Stimulated activated naive CD4-positive, alpha-beta T cell treated with Interleukin-2 at 50 U/mL for 16 hours (primary cell): ENCODE measurements at places on chromosomes 16 and 17.

DNA sequence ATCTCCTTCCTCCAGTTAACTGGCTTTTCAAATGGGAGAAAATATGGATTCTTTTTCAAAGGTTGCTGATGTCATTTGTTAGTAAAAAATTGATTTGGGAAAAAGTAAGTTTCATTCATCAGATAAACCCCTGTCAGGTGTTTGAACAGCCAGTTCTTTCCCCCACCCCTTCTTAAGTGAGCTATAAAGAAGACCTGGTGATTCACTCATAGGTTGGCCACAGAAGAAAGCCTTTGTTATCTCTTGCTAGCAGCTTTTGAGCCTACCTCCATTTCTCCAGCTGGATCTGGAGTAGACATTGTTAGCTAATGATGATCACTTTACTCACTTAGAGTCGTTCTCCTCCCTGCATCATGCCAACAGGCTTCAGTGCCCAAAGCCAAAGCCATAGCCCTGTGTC is 63.0 kb downstream of the NLK start:
- no peak for DNase-seq

- DNase-seq = no peak
Measured at GRCh38 chr16:81469183-81469677, 24.6 kb downstream of the CMIP start.

DNA sequence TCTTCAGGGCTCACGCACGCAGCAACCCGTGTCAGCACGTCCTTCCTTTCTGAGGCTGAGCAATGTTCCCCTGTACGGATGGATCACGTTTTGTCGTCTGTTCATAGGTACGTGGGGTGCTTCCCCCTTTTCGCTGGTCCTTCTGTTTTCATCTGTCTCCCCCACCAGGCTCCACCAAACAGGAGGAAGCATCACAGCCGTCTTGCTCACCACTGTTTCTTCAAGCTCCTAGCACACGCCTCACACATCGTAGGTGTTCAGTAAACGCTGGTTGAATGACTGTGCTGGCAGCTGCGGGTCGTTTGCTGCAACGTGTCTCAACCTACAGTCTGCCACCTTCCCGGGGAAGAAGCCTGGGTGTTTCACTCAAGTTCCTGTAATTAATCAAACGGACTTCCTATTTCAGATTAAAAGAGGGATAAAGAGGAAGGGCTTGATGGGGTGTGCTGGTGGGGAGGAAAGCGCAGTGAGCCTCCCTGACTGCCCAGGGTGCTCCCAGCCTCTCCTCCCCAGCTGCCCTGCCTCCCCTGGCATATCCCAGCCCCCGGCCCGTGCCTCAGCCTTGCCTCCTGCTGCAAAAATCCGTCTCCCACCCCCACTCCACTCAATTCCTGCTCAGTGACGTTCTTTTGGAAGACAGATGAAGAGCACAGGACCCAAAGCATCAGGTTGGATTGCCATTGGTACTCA is 76.7 kb upstream of the DOC2B start:
- no peak for DNase-seq

DNA sequence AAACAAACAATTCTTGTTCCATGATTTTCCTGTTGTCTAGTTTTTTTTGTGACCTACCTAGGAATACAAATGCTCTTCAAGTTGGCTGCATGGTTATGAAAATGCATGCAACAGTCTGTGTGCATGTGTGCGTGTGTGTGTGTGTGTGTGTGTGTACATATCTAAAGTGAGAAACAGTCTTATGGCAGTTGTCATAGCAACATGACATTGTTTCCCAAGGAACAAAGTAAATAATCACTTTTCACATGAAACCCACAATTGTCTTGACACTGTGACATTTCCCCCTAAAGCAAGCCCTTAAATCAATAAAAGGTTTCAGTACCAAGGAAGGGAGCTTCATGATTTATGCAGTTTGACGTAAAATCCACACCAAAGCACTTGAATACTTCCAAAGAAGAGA is 758.4 kb downstream of the CDH8 start:
- no peak for DNase-seq

DNA sequence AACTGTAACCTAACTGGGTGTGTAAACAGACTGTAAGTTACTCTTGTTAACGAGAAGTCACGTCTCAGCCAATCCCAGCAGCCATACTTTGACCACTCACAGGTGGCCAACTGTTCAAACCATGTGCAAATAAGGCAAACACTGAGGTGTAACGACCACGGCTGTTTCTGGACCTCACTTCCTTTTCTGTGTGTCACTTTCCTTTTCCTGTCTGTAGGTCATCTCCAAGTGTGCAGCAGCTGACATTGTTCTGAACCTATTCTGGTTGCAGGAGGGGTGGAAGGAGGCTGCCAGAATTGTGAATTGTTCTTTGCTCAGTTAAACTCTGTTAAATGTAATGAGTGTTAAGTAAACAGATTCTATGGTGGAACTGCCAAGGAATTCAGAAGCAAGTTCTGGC is 627.4 kb downstream of the KCNJ2 start:
- DNase-seq = no peak

DNA sequence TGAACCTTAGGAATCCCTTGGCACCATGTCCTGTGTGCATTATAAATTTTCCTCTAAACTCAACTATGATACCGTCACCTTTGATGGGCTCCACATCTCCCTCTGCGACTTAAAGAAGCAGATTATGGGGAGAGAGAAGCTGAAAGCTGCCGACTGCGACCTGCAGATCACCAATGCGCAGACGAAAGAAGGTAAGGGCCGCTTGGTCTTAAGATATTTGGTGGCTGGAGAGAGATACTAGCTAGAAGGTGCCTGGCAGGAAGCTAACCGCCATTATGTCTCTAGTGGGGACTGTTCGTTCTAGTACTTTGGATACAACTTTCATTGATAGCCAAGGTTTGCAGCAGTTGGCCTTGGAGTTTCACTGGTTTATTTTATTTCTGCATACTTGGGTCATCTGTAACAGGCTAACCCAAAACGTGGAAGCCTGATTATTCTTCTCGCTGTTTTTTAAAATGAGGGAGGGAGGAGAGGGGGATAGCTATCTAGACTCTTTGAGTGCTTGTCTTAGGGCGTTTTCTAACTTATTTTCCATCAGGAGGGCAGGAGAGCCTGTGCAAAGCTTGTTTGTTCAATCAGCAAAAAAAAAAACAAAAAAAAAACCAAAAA is 1.3 kb downstream of the RBBP6 start:
- no peak for DNase-seq

- DNase-seq = no peak
Measured at GRCh38 chr17:81912441-81913309, 1.5 kb upstream of the PCYT2 start.

GRCh38 chr17:62663304-62663703 is 35.8 kb downstream of the MRC2 start:
- no peak for DNase-seq

DNA sequence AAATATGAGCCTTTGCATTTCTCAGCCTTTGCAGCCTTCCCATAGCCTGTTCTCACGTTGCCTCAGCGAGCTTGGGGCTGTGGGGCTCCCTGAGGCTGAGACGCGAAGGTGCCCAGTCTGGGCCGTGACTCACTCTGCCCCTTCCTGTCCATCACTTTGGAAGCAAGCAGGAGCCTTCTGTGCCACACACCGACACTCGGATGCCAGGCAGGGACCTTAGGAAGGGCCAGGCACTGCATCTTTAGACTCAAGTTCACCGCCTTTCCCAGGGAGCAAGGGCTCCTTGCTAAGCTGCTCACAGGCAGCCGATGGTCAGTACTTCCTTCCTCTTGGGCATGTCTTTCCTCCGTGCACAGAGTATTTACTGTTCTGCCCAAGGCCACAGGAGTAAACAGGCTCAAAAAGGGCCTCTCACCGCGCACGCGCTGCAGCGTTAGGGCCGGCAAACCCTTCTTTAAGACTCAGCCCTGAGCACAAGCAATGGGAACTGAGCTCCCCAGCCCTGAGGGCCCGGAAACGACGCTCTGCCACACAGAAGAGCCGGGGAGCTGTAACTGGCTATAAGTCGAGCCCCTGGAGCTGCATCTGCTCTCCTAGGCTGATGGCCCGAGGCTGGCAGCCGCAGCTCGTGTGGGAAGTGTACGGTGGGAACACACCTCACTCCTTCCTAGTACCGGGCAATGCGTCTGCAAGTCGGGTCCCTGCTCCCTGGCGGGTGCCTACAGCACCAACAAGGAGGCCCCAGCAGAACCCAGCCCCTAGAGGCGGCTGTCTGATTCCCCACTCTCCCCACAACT is 7.2 kb downstream of the TIMM22 start:
- no peak for DNase-seq

GRCh38 chr17:13671341-13671740 is 69.6 kb upstream of the HS3ST3A1 start:
- no peak for DNase-seq

- no peak for DNase-seq
Measured at GRCh38 chr16:89369266-89369895, 121.0 kb downstream of the ANKRD11 start.

- DNase-seq = no peak
Measured at GRCh38 chr17:76491271-76492122, 9.7 kb downstream of the RHBDF2 start.

DNA sequence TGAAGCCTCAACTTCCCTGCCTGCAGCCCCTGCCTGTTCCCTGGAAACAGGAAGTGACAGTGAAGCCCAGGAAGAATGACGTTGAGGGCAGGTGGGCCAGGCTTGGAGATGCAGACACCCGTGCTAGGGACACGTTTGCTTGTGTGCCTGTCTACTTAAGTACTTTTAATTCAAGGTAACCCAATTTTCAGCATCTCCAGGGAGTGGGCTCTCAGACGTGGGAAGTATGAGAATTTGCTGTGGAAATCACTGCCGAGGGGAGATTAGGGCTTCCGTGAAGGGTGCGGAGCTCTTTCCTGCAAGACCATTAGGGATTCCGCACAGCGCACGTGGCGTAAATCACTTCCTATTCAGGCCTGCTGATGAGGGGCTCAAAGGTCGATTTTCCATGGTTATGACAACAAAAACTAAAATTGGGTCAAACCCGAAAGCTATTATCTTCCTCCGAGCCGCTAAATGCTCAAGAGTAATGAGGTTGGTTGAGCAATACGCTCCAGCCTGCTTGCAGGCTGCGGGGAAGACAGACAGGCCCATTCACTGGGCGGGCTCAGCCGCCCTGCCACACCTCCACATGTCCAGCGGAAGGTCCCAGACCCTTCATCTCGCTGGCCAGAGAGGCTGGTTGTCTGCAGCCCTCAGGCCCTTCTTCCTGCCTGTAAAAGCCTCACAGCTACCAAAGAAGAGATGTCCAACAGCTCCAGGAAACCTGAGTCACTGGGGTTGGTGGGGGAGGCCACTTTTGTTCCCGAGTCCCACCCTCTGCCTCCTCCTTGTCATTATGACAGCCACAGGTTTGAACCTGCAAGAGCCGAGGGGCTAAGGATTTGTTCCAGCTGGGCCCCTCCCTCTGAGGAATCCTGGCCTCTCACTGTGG is 109.9 kb downstream of the RBFOX3 start:
- DNase-seq = no peak

DNA sequence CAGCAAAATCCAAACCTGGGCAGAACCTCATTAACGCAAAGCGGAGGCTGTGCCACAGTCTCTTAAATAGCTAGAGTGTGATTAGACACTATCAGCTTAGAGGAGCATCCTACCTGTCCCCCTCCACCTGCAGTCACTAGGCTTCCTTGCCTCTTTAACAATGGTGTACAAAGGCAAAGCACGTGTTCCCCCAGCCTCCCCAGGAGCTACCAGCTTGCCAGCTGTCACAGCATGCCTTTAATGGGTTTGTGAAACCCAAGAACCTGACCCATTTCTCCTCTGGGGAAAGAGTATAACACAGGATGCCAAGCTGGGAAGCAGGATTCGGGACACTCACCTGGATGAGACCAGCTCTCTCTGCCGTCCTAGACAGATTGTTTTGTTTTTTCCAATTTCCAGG is 37.2 kb upstream of the TBX2 start:
- no peak for DNase-seq

GRCh38 chr17:29469276-29469675 is 79.1 kb downstream of the TAOK1 start:
- no peak for DNase-seq

- DNase-seq = no peak
Measured at GRCh38 chr16:66373667-66374066, 7.2 kb downstream of the CDH5 start.

DNA sequence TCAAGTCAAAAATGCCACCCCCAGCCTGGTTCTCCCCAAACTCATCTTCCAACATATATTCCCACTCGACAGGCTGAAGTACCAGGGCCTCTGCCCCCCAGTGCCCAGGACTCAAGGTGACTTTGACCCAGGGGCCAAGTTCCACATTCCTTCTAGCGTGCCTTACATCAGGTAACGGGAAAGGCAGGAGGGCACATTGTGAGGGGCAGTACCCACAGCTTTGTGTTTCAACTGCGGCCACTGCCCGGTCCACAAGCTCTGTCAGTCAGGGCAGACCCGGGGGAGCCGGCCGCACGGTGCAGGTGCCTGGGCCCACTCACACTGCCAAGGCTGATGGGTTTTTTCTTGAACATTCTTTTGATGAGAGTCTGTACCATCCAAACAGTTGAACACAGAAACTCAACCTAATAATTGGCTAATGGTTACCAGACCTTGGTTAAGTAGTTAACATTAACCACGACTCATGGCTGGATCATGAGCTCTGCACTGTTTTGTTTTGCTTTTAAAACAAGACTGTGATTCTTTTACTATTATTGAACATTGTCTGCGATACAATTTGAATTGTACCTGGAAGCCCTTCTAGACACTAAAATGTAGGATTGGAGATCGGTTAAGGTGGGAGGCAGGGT is 17.6 kb downstream of the ACE start:
- DNase-seq = no peak

DNA sequence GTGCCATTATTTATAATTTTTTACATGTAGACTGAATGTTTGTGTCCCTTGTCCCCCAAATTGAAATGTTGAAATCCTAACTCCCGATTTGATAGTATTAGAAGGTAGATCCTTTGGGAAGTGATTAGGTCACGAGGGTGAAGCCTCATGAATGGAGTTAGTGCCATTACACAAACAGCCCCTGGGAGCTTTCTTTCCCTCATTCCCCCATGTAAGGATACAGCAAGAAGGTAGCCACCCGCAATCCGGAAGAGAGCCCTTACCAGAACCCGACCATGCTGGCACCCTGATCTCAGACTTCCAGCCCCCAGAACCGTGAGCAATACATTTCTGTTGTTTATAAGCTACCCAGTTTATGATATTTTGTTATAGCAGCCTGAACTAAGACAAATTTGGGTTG is 143.2 kb downstream of the NPIPB5 start:
- DNase-seq = no peak

DNA sequence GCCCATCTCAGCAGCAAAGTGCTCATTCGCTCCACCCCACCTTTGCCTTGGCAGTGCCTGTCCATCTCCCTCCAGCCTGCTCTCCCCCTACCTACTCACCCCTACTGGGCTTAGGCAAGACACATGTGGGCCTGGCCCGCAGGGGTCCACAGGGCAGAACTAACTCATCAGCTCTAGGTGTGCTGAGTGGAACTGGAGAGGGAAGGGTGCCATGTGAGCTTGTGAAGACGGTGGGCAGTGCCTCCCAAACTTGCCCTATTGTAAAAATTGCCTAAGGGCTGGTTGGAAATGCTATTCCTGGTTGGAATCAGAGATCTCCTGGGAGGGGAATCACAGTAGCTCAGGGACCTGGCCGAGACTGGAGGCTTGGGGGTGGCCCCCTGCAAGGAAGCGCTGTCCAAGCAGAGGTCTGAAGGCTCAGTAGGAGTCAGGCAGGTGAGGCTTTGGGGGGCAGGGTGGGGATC is 29.1 kb upstream of the TNS4 start:
- no peak for DNase-seq

- no peak for DNase-seq
Measured at GRCh38 chr16:83968306-83968851, 335 bp downstream of the NECAB2 start.
